Type B pancreatic cell (in vitro differentiated cells): ENCODE measurements at places on chromosomes 1 and 21. TPM values are rescaled to one million over a fixed set of nuclear protein-coding genes. Genes with fewer than 3 reads are reported as not detected.

DNA sequence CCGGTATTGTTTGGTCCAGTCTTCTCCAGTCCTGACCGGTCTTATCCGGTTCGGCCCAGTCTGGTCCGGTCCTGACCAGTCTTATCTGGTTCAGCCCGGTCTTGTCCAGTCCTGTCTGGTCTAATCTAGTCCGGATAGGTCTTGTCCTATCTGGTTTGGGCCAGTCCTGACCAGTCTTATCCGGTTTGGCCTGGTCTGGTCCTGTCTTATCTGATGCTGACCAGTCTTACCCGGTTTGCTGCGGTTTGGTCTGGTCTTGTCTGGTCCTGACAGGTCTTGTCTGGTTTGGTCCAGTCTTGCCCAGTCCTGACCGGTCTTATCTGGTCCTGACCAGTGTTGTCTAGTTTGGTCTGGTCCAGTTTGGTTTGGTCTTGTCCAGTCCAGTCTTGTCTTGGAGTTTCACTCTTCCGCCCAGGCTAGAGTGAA, 30.1 kb downstream of the DHX9 start:
- DNase-seq, result no peak

The FCRL1 gene
- total RNA-seq, result not detected in 2 replicates

The C1orf116 gene
- total RNA-seq, result 50.4 and 108 TPM in 2 replicates

GRCh38 chr1:206060844-206061243, 7.9 kb downstream of the RHEX start:
- no peak for DNase-seq

- no peak for DNase-seq
Observed at GRCh38 chr21:25304611-25305010, 302.7 kb downstream of the MRPL39 start.

GRCh38 chr1:89723144-89723543, 90.2 kb downstream of the LRRC8C start:
- no peak for DNase-seq

GRCh38 chr21:45596704-45597318, 46.7 kb upstream of the PCBP3 start:
- DNase-seq, result no peak

- DNase-seq, result no peak
Observed at GRCh38 chr1:196651637-196652215, at the start of gene CFH. CFH (plus strand) TSS chr1:196652043; CDS start chr1:196652118, 75 bp downstream.

DNA sequence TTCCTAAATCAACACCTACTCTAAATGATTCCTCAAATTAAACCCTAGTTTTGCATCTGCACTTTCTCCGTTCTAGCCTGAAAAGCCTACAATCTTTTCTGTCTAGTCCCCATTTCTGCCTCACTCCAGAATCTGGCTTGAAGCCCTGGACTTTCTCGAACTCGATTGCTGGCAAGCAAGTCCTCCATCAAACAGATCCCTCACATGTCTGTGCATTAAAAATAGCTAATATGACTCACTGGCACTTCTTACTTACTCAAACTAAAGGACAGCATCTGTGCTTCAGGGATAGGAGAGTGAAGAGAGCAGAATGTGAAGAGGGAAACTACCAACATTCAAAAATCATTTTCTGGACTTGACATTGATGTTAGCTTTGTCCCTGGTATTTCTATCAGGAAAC, 51.8 kb upstream of the CXADR start:
- DNase-seq, result no peak

DNA sequence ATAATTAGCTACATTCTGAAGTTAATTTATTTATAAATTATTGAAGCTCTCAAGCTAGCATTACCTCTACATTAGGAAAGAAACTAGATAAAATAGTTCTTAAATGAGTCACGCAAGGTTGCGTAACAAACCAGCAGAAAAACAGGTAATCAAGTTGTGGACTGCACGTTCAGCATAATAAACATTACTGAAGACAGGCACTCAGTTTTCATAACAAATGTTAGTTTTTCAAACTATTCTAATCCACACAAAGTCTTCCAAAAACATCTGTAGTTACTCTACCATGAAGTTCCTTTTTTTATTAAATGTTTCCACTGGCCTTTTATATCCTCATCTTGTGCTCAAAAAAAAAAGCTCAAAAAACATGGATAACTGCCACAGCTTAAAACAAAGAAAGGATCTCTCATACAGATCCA, 1.3 kb downstream of the TOR1AIP2 start:
- DNase-seq, result no peak

- DNase-seq, result no peak
Observed at GRCh38 chr1:160520582-160520981, 2.5 kb downstream of the SLAMF6 start.

DNA sequence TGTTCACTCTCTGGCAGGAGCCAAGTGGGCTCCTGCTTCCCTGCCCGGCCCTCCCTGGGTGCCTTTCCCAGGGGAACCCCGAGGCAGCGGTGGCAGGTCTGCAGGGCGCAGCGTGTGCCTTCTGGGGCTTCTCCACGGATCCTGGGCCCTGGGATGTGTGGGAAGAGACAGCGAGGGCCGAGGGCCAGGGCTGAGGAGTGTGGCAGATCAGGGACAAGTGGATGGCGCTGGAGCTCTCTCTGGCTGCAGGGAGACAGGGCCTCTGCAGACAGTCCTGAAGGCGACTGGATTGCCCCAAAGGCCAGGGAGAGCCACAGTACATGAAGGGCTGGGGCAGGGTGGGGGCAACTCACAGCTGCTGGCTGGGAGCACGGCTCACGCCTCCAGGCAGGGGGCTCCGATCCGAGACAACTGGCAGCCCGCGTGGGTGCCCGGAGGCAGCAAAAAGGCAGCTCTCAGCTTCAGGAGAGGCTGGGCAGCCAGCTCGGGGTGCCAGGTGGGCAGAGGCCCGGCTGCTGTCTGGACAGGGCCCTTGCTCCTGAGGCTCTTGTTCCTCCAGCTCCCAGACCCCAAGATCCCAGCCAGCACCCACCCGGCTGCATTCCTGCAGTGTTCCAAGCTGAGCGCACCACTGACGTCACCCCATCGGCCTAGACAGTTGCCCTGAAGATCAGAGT, 16.0 kb downstream of the MORN1 start:
- DNase-seq, result no peak

The ASCL5 gene
- not detected in 2 replicates for total RNA-seq

The IFNAR2 gene
- 11.0 and 17.0 TPM in 2 replicates for total RNA-seq

DNA sequence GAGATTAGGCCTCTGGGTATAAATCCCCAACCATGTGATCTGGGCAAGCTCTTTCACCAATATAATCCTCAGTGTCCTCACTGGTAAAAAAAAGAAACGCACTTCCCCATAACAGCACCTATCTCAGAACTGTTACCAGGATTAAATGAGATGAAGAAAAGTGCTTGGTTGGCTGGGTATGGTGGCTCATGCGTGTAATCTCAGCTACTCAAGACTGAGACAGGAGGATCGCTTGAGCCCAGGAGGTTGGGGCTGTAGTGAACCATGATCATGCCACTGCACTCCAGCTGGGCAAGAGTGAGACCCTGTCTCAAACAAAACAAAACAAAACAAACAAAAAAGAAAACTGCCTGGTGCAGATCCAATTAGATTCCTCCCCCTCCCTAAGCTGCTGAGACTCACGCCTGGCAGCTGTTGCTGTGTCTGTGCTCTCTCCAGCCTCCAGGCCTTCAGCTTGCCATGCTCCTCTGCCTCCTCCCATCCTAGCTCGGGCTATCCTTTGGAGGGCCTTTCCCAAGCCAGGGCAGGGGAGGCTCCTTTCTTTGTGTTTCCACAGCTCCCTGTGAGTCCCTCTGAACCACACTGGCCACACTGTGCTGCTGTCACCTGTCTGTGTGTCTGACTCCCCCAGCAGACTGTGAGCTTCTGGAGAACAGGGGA, 19.0 kb downstream of the CYB5RL start:
- DNase-seq, result no peak

- DNase-seq, result no peak
Observed at GRCh38 chr1:208084764-208085163, 159.4 kb downstream of the PLXNA2 start.

GRCh38 chr1:183493540-183494245, 21.4 kb downstream of the SMG7 start:
- DNase-seq, result no peak

DNA sequence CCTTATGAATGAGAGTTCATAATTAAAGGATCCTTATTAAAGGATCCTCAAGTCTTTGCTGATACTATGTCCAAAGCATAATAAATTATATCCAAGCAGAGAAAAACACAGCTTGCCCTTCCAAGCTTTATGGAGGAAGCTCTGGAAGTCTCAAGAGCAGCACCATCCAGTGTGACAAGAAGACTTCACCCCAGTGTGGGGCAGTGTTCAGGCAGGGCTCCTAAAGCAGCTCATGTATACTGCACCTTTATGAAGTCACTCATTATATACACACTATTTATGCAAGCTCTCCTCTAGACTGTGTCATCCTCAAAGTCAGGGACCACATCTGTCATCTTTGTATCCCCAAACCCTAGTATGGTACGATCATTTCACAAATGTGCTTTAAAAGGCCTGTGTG, 11.9 kb upstream of the CCN1 start:
- no peak for DNase-seq

DNA sequence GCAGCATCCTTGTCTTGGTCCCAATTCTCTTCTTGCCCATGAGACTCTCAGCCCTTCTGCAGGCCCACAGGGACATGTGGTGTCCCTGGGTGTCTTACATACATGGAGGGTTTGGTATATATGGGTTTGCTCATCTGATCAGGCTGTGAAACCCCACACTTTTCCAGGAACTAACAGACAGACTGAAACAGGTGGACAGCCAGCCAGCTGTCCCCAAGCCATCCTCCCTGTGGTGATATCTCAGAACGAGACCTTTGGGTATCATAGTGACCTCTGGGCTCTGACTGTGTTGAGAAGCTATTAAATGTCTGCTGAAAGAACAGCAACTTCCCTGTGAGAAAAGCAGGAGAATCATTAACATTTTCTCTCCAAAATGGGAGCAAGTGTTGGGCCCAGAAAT, 115.5 kb upstream of the PAXBP1 start:
- DNase-seq, result no peak

DNA sequence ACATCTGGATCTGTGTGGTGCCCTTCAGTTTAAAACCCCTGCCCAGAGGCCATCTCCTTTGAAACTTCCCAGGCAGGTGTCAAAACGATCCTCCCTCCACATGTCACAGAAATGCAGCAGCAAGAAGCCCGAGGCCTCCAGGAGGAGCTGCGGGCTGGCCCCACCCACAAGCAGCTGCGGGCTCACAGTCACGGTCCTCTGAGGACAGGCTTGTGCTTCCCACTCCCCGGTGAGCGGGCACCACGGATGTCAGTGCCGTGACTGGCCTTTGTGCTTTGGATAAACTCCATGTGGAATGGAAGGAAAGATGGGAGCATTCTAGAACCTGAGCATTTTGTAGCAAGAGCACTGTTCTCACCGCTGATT, 65.8 kb downstream of the SIK1 start:
- DNase-seq, result no peak

DNA sequence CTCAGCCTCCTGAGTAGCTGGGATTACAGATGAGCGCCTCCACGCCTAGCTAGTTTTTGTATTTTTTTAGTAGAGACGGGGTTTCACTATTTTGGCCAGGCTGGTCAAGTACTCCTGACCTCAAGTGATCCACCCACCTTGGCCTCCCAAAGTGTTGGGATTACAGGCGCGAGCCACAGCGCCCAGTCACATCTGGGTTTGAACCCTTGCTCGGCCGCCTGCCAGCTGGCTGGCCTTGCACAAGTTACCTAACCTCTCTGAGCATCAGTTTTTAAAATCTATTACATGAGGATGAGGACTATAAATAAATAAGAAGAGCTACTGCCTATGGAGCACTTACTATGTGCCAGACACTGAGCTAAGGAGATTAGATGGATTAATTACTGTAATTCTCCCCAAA, 17.7 kb upstream of the PADI2 start:
- DNase-seq, result no peak

The PLA2G2E gene
- not detected in 2 replicates for total RNA-seq

GRCh38 chr1:8629241-8630091, 188.0 kb downstream of the RERE start:
- no peak for DNase-seq

DNA sequence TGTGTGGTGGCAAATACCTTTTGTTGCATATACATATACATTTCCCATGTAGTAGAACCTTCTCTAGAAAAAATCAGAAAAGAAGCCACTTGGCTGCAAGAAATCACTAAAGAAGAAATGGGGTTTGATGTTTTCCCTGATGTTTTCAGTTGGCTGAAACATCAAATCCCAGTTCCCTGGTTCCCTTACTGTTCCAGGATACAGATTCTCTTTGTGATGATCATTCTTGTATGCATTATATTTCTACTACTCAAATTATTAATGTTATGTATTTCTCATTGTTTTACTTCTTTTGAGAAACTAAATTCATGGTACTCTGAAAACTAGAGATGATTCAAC, 7.6 kb downstream of the RNU1-2 start:
- DNase-seq, result no peak

DNA sequence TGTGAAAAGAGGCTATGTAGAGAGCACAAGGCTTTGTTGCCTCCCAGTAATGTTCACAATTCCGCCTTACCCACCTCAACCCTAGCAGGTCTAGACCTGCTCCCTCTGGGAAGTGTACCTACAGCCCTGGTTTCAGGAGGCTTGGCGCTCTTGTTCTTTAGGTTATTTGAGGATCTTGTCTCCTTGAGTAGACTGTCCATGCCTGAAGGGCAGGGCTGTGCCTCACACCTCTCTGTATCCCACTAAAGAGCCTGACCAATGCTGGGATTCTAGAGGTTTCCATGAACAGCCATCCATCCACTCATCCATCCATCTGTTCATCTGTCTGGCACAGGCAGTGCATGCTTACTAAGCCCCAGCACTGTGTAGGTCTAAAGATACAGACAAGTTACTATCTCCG, 1.0 kb downstream of the RAB7B start:
- DNase-seq, result peak; percentile 34

The CD1E gene
- not detected in 2 replicates for total RNA-seq

GRCh38 chr21:42725416-42725930, 72.1 kb downstream of the PDE9A start:
- no peak for DNase-seq

The VPS26C gene
- total RNA-seq, result 33.5 and 37.9 TPM in 2 replicates

DNA sequence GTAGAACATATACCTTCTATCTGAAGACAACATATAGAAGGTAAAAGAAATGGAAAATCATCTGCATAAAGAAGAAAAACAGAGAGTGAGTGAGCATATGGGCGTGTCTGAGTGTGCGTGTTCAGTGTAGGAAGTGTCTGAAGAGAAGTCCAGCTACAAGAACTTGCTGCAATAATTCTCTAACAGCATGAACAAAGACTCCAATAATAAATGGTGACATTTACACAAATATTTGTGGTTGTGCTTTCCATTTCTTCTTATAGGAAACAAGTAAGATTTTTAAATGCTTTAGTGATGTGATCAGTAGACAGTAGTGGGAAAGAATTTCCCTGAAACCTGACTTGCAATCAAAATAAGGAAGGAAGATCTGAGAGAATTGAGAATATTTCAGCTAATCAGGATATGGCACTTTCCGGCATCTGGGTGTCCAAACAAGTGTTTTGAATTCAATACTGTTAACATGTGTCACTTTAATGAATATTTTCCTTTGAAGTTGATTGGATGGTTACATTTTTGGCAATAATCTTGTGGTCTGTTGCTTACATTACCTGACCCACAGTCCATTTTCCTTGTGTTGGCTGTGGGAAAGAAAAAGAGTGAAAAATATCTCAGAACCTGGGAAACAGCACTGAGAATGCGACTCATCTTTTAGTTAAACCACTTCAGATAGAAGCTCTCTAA, 154.0 kb downstream of the TGFB2 start:
- no peak for DNase-seq

- DNase-seq, result no peak
Observed at GRCh38 chr1:208500375-208500774, 256.2 kb upstream of the PLXNA2 start.
